Progenitor cell of endocrine pancreas (in vitro differentiated cells): ENCODE measurements at places on chromosomes 13 and 19. TPM values are rescaled to one million over a fixed set of nuclear protein-coding genes. Genes with fewer than 3 reads are reported as not detected.

GRCh38 chr13:73702419-73703071 is 431.7 kb downstream of the KLF12 start:
- DNase-seq, result no peak

GRCh38 chr13:88429862-88430261 is 758.7 kb downstream of the SLITRK5 start:
- DNase-seq, result no peak

GRCh38 chr19:23273022-23273589 is 22.9 kb upstream of the ZNF724 start:
- DNase-seq, result no peak

GRCh38 chr19:55156202-55157063 is 1.1 kb downstream of the TNNI3 start:
- peak; percentile 71 for DNase-seq

GRCh38 chr19:5580161-5580571 is 12.4 kb upstream of the TINCR start:
- no peak for DNase-seq

GRCh38 chr19:44180968-44181367 is 16.1 kb downstream of the ZNF226 start:
- no peak for DNase-seq

DNA sequence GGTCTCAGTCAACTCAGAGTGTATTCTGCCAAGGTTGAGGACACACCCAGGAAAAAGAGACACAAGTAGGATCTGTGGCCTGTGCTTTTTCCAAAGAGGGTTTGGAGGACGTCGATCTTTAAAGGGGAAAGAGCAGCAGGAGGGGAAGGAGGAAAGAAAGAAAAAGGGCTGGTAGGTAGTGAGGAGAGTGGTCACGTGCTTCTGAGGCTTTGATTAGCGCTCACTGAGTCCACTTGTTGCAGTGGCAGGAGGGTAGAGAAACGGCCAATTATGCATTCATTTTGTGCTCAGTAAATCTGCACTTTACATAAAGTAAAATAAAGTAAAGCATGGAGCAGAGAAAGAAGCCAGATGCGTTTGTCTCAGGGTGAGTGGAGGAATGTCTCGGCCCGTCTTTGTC is 126.0 kb upstream of the VSTM2B start:
- DNase-seq, result no peak

The ATP4B gene
- not detected in 2 replicates for total RNA-seq

The UHRF1 gene
- total RNA-seq, result 60.2 and 63.5 TPM in 2 replicates

The ZNF723 gene
- not detected in 2 replicates for total RNA-seq
